ENCODE measurements at places on chromosomes 3 and 15.

DNA sequence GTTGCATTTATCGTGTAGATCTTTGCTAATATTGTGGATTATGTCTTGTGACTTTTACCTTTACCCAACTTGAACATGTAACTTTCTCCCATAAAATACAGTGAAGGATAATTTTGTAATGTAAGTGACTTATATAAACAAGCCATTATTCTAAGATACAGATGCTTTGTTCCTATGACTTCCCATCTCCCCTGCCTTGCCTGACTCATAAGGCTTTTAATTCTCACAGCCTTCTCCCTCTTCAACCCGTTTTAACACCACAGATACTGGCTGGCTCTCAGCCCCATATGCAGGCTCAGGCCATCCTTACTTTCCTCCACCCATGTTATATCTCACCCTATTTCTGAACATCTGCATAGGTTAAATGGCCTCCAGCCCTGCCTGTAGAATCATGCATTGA, 4.1 kb downstream of the CCNDBP1 start:
- no peak for DNase-seq

GRCh38 chr3:60998858-60999257, 252.4 kb downstream of the FHIT start:
- DNase-seq: no peak

GRCh38 chr3:191361456-191361855, 31.1 kb upstream of the UTS2B start:
- DNase-seq: no peak

GRCh38 chr15:89103481-89104171, 15.4 kb downstream of the ABHD2 start:
- no peak for DNase-seq

DNA sequence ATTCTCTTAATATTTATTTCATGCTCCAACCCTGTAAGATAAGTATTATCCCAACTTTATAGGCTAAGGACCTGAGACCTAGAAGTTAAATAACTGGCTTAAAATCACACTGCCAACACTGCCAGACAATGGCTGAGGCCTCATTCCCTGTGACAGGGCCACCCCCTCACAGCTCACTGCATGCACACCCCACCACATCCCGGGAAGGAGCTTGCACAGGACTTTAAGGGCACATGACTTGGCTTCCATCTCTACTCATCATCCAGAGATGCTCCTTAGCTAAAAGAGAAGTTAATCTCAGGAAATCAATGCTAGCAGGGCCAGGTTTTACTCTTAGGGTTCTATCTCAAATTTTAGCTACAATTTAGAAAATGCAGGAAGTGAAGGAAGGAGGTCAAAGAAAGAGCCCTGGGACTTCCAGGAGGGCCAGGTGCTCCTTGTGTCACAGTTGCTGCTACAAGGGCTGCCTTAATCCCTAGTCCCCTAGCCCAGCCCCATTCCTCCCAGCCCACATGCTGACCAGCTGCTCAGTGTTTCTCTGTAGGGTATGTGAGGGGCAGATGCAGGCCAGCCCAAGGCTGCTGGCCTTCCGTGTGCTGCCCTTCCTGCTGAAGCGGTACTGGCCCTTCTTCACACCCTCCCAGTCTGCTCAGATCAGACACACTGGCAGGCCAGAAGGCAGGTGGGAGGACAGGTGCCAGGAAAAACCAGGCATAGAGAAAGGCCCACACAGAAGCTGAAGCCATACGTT, 53.5 kb downstream of the WWTR1 start:
- no peak for DNase-seq

- no peak for DNase-seq
These were observed 8.5 kb upstream of the DAG1 start for GRCh38 chr3:49461443-49462171.

- no peak for DNase-seq
These were observed 8.2 kb downstream of the ANKUB1 start for GRCh38 chr3:149784064-149784704.

DNA sequence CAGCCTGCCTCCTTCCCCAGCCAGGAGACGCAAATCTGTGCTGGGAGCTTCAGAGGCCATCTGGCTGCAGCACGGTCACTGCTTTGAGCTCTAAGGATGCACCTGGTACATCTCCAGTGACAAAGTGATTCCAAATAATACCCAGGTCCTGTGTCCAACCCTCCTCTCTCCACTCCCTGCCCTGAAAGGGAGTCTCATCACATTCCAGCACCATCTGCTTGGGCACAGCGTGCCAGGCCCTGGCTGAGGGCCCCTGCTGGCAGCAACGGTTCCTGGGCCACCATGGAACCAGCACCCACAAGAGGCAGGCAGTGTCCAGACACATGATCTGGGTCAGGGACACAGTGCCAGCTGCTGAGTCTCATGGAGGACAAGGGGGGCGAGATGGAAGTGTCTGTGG, 81.3 kb downstream of the MTHFS start:
- DNase-seq: no peak

GRCh38 chr3:124424396-124424795, 305.9 kb upstream of the UMPS start:
- no peak for DNase-seq

DNA sequence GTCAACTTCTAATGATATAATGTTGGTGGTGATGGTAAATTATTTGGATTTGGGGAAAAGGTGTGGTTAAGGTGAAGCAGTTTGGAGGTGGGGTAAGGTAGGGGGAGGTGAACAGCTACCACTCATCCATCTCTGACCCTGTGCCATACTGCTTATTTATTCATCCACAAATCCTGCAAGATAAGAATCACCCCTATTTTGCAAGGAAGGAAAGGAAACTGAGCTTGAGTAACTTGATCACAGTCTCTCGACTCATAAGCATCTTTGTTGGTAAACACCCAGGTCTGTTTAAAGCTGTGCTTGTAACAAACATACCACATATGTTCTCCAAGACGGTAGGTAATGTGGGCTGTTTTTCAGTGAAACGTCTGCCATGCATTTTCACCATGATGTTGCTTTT, 67.3 kb downstream of the PTPRG start:
- no peak for DNase-seq
